Mesenchymal stem cell (in vitro differentiated cells and primary cell): ENCODE measurements at places on chromosomes 7 and 10.
A peak's percentile ranks its signal among the peaks of the same experiment; 100 is the strongest.

DNA sequence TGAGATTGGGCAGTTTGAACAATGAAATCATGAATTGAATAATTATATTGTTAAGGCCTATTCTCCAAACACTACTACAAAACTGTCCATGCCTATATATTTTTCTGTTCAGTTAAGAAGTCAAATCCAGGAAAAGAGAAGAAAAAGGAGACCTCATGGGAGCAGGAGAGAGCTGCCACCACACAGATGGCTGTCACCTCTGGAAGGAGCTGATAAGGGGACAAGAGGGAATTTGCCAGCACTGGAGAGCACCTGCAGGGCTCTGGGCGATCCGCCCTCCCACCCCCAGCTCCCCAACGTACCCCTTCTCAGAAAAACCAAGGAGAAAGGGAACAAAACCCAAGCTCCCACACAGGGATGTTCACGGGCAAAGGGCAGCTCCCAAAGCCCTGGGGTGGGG lies 227.8 kb downstream of the TNS3 start:
- no peak for DNase-seq

- DNase-seq: peak; percentile 26
Observed at GRCh38 chr7:107201795-107202450, 33.1 kb downstream of the HBP1 start.

DNA sequence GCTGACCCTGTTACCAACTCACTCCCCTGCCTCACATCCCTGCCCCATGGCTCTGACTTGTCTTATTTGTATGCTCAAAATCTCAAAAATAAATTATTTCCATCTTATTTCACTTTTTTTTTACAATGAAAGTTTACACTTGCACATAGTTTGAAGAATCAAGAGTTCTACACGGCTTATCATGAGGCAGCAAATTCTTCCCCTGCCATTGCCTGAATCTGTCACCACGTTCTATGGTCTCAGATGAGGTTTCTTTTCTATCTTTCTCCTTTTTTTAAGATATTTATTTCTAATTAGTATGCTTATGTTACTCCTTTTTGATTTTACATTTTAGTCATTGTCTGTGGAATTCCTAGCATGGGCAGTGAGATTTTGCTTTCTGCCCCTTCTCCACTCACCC lies 28.4 kb downstream of the ARHGAP22 start:
- no peak for DNase-seq

GRCh38 chr10:70970830-70971229 lies 82.5 kb upstream of the PCBD1 start:
- DNase-seq: no peak

- DNase-seq: no peak
Observed at GRCh38 chr10:5927306-5927705, 37.3 kb downstream of the FBH1 start.

DNA sequence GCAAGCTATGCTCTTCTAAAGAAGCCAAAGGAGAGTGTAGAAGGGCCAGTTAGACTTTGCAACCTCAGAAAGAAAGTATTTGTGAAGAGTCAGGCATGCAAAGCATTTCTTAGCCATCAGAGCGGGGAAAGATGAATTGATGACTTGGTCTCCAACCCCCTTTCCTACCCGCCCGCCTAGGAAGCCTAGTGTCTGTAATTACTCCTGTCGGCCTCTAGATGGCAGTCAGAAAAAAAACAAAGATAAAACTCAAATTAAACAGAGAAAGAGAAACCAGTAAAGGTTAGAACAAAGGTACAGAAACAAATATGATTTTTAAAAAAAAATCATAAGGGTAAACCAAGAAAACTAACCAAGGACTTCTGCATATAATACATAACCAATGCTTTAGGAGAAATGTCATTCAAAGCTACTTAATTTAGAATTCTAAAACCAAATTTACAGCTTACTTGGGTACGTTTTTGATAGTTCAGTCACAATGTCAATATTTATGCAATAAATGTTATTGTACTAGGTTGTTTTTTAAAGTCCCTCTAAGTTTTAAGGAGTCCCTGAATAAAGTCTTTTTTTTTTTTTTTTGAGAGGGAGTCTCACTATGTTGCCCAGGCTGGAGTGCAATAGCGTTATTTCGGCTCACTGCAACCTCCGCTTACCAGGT lies 97.6 kb downstream of the LYZL1 start:
- DNase-seq: peak; percentile 45

- DNase-seq: no peak
Observed at GRCh38 chr10:105797234-105797890, 1156.3 kb downstream of the SORCS3 start.

DNA sequence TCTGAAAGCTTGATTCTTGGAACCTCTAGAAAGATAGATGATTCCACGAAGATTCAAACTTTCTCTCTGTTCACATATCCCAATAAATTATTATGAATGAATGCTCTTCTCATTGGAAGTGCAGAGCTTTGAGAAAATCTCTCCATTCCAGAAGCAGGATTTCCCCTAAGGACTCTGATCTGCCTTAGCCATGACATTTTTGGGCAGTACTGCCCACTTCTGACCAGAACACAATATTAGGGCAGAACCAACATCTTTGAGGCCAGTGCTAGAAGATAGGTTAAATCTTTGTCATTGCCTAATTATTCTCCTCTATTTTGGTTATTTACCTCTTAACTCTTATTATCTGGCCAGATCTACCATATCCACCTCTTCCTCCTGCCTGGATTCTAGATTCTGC lies 49.9 kb downstream of the ARMC3 start:
- no peak for DNase-seq

- DNase-seq: peak; percentile 63
Observed at GRCh38 chr7:7761340-7761973, 43.0 kb upstream of the RPA3 start.

DNA sequence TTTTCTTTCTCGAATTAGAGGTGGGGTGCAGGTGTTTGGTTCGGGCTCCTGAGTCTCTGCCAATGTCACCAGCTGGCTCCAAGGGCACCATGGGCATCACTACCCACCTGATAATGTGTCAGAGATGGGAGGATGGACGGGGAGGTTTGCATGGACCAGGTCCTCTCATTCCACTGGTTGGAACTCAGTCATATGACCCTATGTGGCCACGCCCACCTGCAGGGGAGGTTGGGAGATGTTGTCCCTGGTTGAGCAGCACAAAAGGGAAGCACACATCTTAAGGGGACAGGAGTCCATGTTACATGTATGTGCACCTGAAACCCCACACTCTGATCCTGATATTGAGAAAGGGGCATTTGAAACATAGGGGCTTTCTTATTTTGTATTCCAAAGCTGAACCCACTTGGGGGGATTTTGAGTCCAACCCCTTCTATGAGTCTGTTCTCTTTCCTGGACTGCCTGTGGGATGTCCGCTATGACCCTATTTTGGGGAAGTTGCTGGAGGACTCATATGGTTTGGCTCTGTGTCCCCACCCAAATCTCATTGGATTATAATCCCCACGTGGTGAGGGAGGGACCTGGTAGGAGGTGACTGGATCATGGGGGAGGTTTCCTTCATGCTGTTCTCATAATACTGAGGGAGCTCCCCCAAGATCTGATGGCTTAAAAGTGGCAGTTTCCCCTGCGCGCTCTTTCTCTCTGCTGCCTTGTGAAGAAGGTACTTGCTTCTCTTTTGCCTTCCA lies 66.9 kb upstream of the BAIAP2L1 start:
- no peak for DNase-seq

DNA sequence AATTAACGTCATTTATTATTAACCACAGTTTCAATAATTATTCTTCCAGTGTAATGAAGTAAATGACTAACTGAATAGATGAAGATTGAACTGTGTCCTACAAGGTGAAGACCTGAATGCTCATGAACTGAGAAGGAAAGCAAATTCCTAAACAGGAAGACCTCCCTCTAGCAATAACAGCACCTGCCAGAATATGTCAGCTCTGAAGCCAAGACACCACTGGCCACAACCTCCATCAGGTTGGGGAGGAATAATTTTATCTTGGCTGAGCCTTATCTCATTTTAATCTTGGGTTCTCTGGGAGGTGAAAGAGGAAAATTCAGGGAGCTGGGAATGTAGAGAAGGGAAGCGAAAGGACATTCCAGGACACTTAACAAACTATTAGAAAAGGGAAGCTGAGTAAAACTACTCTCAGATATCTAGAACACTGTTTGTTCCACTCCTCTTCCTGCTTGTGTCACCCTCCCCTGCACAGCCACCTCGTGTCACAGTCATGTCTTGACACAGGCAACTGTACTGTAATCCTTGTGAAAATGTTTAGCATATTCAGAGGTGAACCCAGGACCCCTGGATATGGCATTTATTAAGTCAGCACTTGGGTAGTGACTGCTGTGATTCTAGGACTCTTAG lies 4.6 kb upstream of the SLC13A1 start:
- no peak for DNase-seq

- no peak for DNase-seq
Observed at GRCh38 chr10:31819391-31819820, 109.2 kb downstream of the ARHGAP12 start.

GRCh38 chr7:74372511-74373111 lies 81.1 kb upstream of the GTF2IRD1 start:
- DNase-seq: peak; percentile 50
